CD4-positive, alpha-beta T cell treated with Interferon gamma for 1 hour (primary cell): ENCODE measurements at places on chromosomes 3 and 15.
A peak's percentile ranks its signal among the peaks of the same experiment; 100 is the strongest.

GRCh38 chr3:171453180-171453886 is 6.9 kb downstream of the TNIK start:
- no peak for DNase-seq

- no peak for DNase-seq
Observed at GRCh38 chr3:61594144-61594963, 33.0 kb downstream of the PTPRG start.

- no peak for DNase-seq
Observed at GRCh38 chr3:61602466-61602865, 41.1 kb downstream of the PTPRG start.

- no peak for DNase-seq
Observed at GRCh38 chr15:52162260-52162659, 28.9 kb downstream of the GNB5 start.

DNA sequence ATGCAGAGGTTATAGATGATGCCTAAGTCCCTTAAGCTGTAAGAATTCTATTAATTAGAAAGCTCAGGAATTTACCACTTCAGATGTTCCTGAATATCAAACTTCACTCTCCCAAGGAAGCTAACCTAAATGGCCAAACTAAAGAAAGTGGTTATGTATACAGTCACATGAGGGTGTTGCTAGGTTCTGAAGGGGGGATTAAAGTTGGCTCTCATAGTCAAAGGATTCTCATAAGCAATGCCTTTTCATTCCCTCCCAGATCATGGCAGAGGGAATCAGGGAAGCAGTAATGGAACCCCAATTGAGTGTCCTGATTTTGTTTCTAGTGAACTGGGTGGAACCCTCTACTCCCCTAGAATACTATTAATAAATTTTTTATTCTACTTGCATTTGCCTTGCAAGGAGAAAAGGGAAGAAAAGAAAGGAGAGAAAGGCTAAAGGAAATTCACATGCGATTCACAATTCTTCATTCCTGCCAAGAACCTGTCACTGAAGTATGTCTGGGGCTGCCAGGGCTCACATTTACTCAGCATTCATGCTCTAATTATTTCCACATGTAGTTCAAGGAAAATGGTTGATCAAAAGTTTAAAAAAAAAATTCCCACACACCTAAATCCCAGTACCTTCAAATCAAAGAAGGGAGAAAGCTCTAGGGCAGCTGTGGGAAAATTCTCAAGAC is 25.1 kb downstream of the FSTL1 start:
- no peak for DNase-seq

DNA sequence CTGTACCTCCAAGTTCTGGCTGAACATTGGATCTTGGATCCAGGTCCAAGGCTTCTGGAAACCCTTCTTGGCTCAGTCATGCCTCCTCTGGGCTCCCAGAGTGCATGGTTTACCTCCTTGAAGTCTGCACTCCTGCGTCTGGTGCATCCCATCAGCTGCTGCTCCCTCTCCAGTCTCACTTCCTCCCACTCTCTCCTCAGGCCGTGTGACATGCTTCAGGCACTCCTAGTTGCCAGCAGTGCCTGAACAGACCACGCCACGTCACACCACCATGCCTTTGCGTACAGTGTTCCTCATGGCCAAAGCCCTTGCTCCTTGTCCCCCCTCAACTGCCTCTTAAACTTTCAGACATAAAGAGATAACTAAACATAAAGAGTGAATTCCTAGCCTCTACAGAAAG is 5.7 kb downstream of the GPR27 start:
- no peak for DNase-seq

DNA sequence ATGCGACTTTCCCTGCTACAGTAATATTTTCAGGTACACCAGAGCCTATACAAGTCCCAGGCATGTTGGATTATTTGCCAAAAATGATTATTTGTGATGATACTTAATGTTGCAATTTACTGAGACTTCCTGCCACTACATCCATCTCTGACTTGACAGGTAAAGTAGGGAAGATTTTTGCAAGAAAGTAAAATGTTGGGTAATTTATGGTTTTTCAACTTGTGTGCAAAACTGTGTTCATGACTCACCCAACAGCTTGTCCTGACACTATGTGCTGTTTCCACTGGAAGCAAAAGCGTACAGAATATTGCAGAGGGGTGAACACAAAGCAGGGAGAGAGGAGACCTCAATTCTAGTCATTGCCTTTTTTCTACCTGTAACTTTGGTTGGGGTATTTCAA is 5.4 kb upstream of the CRBN start:
- DNase-seq: no peak

DNA sequence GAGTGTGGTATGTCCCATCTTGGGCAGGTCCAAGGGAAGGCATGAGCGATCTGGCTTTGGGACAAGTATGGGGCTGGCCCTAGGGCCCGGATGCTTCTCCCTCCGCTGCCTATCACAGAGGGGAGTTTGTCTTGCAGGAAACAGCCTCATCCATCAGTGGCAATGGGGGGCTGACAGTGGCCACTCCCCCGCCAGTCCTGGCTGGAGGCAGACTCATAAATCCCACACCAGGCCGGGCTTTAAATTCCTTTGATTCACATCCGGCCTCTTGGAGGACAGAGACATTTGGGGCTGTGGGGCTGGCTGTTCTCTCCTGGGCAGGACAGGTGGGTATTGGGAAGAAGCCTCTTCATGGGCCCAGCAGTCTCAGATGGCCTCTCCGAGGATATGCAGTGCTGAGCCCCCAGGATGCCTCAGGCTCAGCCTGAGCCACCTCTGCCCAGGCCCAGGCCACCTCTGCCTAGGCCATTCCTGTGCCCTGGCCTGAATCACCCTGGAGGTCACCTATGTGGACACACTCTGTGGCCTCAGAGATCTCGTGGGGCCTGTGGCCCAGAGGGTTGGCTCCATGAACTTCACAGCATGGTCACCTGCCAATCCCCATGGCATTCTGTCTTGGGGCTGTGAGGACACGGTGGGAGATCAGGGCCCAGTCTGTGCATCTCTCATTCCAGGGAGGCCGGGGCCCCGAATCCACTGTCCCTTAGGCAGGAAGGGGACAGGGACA is 84.2 kb upstream of the GOLGA6L4 start:
- no peak for DNase-seq

DNA sequence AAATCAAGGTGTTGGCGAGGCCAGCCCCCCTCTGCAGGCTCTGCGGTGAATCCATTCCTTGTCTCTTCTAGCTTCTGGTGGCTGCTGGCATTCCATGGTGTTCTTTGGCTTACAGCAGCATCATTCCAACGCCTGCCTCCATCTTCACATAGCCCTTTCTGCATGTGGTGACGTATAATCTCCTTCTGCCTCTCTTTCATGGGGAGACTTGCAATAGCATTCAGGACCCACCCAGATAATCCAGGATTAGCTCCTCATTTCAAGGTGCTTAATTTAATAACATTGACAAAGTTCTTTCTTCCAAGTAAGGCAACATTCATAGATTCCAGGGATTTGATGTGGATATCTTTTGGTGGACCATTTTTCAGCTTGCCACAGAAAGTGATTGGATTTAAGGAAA is 35.8 kb downstream of the ISG20 start:
- no peak for DNase-seq

- no peak for DNase-seq
Observed at GRCh38 chr15:29134239-29134638, 135.4 kb downstream of the NSMCE3 start.

GRCh38 chr3:185056908-185057307 is 96.0 kb downstream of the C3orf70 start:
- DNase-seq: no peak

GRCh38 chr3:7546253-7546652 is 685.3 kb downstream of the GRM7 start:
- DNase-seq: no peak

DNA sequence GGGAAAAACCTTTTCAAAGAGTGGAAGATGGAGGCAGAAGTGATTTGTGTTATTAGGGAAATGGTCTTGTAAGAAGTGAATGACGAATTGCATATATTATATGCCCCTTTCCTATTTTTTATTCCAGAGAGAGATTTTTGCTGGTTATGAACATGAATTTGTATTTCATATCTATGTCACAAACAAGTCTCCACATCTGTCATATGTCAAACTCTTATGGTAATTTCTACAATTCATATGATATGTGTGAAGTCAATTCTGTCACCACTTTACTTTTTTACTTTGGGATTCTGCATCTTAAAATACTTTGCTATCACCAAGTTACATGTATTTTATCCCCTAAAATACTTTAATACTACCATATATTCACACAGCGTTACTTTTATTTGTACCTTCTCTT is 594.2 kb upstream of the ARPP21 start:
- no peak for DNase-seq

- DNase-seq: no peak
Observed at GRCh38 chr15:77507143-77507897, 86.6 kb downstream of the HMG20A start.

- DNase-seq: no peak
Observed at GRCh38 chr15:33808720-33809457, 159.4 kb upstream of the CHRM5 start.

DNA sequence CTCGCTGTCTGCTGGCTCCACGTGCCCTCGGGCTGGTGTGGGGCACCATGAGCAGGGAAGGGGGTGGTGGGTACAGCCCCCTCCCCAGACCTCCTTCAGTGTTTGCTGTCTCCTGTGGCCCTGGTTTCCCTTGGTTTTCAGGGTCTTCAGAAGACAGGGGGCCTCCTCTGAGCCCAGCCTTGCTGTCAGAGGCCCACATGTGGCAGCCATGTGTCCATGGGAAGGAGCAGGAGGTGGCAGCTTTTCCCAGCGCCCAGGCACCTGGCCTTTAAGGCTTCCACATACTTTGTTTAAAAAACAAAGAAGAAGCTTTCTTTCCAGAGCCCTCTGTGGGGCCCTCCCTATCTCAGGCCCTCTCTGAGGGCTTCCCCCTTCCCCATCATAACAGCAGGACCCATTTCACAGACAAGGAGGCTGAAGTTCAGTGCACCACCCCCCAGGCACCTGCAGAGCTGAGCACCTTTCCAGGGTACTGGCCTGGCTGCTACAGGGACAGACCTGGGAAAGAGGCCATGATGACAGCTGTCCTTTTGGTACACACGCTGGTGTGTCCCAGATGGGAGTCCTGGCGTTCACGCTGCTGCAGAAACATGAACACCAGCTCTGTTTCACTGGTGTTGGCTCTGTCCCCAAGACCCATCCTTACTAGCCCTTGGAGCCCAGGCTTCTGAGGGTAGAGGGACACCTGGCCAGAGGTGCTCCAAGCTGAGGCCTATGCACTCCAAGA is 73.7 kb downstream of the DNAJB8 start:
- no peak for DNase-seq

- peak; percentile 47 for DNase-seq
Observed at GRCh38 chr15:40279437-40280141, 3.3 kb downstream of the ANKRD63 start.

- no peak for DNase-seq
Observed at GRCh38 chr15:96992817-96993216, 662.3 kb downstream of the NR2F2 start.

DNA sequence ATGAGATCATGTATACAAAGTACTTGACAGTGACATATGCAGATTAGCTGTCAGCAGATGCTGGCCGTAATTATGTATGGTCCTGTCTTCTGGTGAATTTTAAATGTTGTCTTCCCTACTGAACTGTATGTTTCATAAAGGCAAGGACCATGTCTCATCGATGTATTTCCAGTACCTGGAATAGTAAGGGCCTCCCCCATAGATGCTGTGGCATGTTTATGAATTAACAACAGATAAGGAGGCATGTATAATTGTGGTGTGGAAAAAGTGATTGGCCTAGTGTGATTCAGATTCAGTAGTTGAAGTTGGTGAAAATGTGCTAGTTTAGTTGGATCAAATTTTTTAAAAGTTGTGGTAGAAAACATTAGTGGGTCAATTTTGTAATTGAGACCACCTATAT is 202.7 kb upstream of the SLC2A2 start:
- DNase-seq: no peak

DNA sequence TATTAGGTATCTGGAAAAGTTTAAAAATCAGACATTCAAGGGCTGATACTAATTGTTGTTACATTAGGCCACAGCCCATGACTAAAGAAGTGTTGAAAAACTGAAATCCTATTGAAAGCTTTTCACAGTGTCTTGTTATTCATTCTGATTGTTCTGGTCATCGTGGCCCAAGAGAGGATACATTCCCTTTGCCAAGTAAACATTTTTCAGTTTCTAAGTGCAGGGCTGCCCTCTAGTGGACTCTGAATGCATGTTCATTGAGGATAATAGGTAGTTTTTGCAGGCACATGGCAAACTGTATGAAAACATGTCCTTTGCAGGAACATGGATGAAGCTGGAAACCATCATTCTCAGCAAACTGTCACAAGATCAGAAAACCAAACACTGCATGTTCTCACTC is 181.1 kb downstream of the MYRIP start:
- DNase-seq: no peak

DNA sequence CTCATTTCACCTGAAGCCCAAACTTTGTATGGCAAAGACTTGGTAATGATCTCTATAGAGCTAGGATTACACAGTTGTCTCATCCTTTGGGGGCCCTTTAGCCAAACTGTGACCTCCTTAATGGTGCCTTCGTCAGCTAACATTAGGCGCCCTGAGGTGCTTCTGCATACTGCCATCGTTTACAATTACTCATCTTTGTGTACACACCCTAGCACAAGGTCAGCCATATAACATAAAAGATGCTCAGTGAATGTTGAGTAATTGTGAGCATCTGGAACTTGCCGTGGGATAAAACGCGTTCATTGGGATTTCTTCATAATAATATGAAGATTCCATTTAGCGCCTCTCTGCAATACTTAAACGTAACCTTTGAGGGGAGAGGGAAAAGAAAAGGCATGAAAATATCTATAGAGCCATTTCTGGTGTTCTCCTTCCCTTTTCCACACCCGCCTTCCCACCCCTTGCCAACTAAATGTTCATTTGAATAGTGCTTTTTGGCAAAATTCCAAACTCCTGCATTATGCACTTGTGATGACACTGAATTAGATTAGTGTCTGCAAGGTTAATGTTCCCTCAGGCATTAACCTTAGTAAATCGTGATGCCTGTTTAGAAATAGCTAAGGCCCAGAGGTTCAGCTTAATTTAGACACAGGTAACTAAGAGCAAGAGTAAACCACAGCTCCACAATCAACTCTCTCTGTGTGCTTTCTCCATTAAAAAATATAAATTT is 990 bp upstream of the ZNF148 start:
- no peak for DNase-seq

- DNase-seq: no peak
Observed at GRCh38 chr3:155292693-155293092, 790 bp downstream of the STRIT1 start.

GRCh38 chr3:140715035-140715434 is 37.2 kb downstream of the TRIM42 start:
- DNase-seq: no peak

- no peak for DNase-seq
Observed at GRCh38 chr15:92429378-92430068, 35.8 kb downstream of the ST8SIA2 start.

GRCh38 chr3:48598323-48599076 is 3.4 kb upstream of the COL7A1 start:
- no peak for DNase-seq

GRCh38 chr15:81064253-81064652 is 63.5 kb downstream of the TLNRD1 start:
- DNase-seq: no peak

DNA sequence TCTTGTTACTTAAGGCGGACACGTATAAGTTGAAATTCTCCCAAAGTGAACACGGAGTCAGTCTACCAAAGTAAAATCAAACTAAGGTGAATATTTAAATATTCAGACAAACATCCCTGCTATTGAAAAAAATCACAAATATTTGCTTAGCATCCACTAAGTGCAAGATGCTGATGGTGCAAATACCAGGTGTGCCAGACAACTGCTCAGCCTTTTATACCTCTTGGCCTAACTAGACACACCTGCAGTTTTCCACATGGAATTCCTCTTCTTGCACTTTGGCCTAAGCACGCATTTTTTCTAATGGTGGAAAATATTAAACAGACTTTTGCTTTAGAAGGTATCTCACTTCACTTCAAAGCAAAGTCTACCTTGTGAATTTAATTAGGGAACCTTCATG is 84.1 kb upstream of the ICE2 start:
- no peak for DNase-seq
